COR-L47 (cell line): ENCODE measurements at places on chromosomes 6 and 20.
A peak's percentile ranks its signal among the peaks of the same experiment; 100 is the strongest.

DNA sequence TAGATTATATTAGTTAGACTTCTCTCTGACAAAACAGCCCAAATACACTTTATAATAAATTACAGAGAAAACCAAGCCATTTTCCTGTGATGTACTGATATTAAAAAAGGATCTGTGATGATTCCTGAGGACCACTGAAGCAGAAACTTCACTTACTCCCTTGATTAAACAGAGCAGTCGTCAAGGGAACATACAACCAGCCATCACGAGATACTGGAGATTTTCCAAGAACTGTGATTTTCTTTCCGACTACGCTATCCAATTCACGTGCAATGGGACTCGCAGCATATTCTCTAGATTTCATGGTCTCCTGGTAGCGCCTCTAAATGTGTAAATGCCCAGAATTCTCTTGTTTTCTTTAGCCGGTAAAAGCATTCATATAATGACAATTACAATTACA is 377.4 kb downstream of the PHF3 start:
- peak; percentile 0 for DNase-seq

DNA sequence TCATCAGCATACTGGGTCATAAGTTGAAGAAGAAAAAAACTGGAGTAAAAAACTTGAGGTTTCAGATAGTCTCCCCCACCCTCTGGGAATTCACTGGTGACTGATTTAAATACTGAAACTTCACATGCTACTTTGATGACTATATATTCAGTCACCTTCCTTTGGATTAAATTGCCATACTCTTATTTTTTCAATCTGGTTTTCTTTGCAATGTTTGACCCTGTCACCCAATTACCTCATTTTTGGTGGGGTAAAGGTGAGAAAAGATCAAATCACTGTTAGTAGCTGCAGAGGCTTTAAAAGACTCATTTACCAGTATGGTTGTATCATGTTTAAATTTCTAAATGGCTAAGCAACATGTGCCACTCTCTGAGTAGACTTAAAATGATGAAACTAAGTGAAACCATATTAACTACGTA is 862.7 kb upstream of the FLRT3 start:
- DNase-seq: no peak

DNA sequence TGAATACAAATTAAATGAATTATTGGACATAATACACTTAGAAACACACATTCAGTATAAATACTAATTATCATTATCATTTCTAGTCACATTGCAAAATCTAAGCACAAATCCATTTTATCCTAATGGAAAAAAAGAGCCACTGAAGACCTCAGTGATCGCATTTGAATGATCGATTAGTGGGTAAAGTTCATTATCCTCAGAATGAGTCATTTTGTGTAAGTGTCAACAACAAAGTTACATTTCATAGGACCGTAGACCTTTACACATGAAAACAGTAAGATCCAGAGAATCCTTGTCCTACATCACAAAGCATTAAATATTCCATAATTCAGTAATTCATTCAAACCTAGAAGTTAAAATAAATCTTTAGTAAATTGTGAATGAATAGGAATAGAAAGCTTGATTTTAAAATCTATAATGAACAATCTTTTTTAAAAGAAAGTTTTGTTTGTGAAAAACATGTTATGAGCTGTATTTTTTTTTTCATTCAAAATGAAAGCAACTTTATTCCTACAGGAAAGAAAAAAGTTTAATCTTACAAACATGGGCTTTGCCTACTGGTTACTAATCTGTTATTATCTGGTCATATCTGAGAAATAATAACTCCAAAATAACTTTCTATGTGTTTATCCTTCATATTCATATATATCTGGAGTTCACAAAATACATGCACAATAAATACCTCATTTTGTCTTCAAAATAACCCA is 33.7 kb downstream of the ROS1 start:
- DNase-seq: no peak

- no peak for DNase-seq
These were observed 59.6 kb upstream of the LAMP5 start for GRCh38 chr20:9454791-9455190.

- DNase-seq: no peak
These were observed 554.1 kb downstream of the PRKN start for GRCh38 chr6:162173466-162173865.

DNA sequence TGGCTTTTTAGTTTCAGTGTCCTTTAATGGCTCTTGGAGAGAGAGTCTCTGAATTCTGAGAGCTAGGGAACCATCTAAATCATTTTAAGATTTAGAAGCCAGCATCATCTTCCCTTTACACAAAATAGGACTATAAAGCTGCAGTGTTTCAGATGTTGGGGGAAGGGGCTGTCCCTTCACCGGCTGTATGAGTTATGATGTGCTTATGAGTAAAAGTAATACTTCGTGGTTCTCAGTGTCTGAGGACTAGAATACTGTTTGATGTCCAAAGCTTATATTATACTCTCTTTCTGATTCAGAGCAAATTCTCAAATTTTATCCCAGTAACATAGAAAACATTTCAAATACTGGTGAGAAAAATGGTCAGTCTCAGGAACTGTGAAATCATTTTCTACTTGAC is 63.5 kb upstream of the FAM8A1 start:
- DNase-seq: no peak

DNA sequence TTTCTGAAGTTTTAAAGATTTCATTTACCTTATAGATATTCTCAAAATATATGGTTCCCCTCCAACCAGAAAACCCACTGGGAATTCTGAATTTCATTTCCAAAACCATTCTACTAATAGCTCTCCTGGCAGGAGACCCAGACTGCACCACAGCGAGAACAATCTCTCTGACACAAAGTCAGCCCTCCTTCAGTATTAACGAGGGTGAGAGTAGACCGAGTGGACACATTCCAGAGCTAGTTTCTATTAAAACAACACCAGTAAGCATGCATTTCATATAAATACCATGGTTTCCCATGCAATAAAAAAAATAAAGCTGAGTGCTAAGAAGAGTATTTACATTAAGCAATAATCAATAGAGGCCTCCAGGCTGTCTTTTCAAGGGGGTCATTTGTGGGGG is 899.6 kb upstream of the SLC35B3 start:
- DNase-seq: no peak

DNA sequence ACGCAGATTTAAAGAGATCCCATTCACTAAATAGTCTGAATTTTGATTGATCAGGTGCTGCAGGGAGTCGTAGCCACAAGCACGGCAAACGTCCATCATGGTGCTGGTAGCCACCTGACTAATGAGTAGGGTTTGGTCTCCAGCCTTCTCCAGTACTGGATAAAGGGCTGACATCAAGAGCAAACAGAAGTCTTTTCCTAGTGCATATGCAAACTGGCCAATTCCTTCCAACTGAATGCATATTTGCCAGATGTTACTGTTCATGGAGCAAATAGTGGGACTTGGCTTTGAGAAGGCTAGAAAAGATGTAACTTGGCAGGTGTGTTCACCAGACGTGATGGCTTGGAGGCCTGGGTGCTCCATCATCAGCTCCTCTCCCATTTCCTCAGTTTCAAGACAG is 21.6 kb downstream of the TTI1 start:
- DNase-seq: no peak

- DNase-seq: no peak
These were observed 379.6 kb downstream of the COL12A1 start for GRCh38 chr6:74826263-74826662.

DNA sequence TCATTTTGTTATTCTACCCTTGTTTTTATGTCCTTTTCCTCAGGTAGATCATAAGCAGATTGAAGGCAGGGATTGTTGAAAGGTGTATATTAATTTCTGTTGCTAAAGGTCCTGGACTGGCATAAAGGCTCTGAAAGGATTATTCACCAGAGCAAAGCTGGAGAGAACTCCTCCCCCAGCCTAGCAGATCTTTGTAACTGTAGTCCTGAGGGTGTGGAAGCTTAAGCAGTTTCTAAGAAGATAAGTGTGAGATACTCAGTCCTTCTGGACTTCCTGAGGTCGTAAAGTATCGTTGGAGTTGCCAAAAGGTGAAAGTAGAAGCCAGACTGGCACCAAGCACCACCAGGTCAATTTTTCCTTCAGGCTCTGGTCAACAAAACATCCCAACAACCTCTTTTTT is 24.2 kb downstream of the CGA start:
- DNase-seq: no peak

DNA sequence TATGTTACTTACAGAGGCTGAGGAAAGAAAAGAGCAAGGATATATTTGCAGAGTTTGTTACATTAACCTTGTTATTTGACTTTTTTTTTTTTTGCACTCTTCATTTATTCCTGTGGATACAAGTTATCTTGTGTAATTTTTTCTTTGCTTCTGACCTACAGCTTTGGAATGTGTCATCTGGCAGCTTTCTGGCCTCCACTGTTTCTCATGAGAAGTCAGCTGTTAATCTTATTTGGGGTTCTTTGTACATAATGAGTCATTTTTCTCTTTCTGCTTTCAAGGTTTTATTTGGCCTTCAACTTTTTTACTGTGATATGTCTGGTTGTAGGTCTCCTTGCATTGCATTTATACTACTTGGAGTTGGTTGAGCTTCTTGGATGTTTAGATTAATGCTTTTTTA is 333.4 kb downstream of the SMOC2 start:
- DNase-seq: no peak

DNA sequence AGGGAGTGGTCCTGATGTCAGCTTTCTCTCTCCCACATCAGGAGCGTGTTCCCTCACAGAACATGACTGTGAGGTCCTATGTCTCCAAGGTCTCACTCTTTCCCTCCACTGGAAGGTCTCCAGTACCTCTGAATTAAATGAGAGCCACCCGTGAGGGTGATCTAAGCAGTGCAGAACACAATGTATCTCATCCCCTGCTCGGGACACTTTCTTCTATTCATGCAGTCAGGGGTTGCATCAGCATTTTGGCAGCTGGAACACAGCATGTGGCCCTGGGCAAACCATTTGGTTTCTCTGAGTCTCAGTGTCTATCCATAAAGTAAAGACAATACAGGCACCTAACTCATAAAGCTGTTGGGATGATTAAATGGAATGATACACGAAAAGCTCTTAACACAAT is 34.2 kb downstream of the MAFB start:
- no peak for DNase-seq

DNA sequence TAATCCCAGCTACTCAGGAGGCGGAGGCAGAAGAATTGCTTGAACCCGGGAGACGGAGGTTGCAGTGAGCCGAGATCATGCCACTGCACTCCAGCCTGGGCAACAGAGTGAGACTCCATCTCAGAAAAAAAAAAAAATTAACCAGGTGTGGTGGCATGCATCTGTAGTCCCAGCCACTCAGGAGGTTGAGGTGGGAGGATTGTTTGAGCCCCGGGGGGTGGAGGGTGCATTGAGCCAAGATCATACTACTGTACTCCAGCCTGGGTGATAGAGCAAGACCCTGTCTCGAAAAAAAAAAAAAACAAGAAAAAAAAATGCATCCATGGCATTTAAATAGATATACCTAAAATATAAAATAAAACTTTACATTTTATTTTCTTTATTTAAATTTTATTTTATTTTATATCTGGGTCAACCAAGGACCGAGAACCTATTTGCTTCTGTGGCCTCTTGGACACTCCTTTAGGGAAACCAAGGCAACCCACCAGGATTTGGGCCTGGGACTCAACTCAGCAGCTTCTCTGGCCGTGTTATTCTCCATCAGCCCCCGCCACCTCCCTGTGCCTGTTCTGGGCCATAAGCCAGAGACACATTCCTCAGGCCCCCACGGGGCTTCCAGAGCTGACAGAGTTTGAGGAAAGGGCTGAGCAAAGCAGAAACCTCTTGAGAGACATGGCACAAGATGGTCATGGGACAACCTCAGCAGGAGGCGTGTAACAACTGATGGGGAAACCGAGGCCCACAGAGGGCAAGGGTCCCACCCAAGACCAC is 6.2 kb downstream of the SNTA1 start:
- no peak for DNase-seq

GRCh38 chr6:160788806-160789205 is 86.8 kb downstream of the PLG start:
- no peak for DNase-seq

GRCh38 chr6:136290410-136291010 is 864 bp upstream of the BCLAF1 start:
- DNase-seq: peak; percentile 27

GRCh38 chr6:73722318-73723060 is 26.5 kb downstream of the CD109 start:
- no peak for DNase-seq

DNA sequence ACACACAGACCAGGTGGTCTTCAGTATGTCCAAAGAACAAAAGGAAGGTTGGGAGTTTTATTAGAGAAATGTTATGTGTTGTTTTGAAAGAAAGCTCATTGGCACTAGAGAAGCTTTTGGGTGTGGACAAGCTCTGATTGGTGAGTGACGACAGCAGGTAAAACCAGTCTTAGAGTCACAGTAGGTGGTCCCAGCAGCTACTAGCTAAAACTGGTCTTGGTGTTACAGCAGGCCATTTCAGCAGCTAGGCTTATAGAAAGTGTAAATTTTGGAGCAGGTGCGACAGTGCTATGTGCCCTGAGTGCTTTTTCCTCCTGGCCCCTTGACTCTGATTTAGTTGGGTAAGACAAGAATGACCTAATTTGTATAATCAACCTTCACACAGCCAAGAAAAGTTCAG is 3.6 kb downstream of the CLDN20 start:
- no peak for DNase-seq

DNA sequence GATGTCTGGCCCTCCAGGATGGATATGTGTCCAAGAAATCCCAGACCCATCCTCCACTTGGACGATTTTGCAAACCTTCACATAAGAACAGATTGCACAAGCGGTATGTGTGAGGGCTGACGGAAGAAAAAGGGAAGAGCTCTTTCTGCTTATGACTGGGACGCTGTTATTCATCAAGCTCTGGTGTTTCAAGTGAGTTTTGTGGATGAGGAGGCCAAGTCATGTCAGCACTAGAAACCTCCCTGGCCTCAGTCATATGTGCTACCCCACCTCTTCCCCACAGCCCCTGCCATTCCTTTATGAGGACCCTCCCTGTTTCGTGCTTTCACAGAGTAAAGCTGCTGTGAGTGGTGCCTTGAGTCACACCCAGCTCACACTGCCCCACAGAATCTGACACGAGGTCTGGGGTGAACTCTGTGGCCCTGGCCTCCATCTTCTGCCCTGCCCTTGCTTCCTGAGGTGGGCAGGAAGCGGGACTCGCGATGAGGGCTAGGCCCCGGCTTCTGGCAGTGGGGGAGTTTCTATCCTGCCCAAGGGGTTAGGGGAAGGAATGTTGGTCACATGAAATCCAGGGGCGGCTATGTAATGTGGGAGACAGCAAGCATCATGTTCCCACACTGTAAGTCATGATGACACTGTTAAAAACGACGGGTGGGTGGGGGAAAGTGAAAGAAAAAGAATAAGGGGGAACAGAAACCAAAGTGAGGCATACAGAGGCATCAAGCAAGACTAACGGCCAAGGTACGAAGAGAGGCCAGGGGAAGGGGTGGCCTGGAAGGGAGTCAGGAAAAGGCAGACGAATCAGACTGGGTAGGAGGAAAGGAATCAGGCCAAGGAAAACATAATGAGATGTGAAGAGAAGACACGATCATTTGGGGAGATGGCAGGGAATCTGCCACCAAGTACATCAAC is 78.1 kb downstream of the PRDM1 start:
- DNase-seq: no peak

- DNase-seq: no peak
These were observed 23.2 kb downstream of the L3MBTL3 start for GRCh38 chr6:130041594-130041993.

GRCh38 chr6:157607317-157608109 is 215.5 kb upstream of the SNX9 start:
- DNase-seq: no peak

GRCh38 chr6:159501558-159501957 is 191.5 kb downstream of the SOD2 start:
- DNase-seq: no peak
